DMS79 treated with DMSO at 0.1 percent for 48 hours (cell line): ENCODE measurements at places on chromosomes 6 and 20.

- DNase-seq: no peak
Measured at GRCh38 chr6:114634016-114634415, 291.2 kb upstream of the HS3ST5 start.

- DNase-seq: no peak
Measured at GRCh38 chr20:1440024-1440423, 26.6 kb downstream of the NSFL1C start.

- DNase-seq: no peak
Measured at GRCh38 chr6:15642276-15642675, 20.6 kb downstream of the DTNBP1 start.

DNA sequence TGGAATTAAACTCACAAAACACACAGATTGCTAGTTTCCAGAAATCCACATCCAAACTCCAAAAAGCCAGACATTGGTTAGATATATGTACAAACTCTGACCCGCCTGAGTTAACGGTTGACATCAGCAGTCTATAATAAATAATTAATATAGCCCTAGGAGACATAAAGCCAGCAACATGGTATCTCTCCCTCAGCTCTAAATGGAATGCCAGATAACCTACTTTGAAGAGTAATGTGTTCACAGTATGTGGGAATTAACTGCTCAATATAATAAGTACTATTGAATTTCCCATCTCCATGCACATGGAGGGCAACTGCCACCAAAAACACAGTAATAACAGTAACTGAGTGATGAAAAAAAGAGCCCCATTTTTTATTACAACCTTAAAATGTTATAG is 383.2 kb downstream of the CD83 start:
- no peak for DNase-seq

DNA sequence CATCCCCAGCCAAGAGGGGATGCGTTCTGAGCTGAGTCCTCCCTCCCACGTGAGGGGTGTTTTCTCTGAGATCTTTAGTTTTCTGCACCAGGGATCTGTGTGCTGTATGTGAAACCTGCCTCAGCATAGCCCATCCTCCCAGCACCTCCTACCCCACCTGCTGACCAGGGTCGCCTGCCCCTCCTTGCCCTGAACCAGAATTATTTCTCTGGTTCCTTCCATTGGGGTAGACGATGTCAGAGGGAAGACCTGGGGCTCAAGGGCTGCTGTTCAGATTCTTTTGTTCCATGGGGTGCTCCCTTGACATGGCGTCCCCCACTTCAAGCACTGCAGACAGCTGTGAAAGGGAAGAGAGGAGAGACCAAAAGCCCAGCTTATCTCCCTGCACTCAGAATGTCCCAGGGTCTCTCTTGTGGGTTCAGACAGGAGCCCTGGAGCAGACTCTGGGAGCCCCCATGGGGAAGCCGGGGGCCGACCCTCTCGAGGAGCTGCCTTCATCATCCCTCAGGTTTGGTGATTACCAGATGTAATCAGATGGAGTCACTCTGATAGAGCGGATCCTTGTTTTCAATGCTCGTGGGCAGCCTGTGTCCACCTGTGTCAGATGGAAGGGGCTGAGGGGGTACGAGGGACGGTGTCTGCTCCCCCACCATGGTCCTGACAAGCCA is 74.3 kb downstream of the ERMARD start:
- DNase-seq: no peak
